ENCODE measurements at places on chromosomes 5 and 9.

- no peak for DNase-seq
Measured at GRCh38 chr5:153784277-153784676, 254.4 kb downstream of the FAM114A2 start.

DNA sequence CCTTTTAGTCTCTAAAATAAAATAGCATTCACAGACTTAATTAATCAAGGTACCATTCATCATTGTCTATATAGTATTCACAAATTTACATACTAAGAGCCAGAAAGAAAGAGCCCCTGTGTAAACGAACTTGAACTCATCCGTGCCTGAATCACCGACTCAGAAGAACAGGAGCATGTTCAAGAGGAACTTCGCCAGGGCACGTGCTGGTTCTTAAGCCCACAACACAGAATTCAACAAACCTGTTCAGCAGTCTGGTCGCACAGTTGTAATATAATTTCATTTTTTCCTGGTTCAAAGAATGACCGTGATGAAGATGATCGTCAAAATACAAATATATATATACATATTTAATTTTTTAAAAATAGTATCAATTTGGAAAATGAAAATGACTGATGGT, 141.9 kb downstream of the CETN3 start:
- DNase-seq, result no peak

- DNase-seq, result no peak
Measured at GRCh38 chr5:109252731-109253130, 157.0 kb downstream of the PJA2 start.

DNA sequence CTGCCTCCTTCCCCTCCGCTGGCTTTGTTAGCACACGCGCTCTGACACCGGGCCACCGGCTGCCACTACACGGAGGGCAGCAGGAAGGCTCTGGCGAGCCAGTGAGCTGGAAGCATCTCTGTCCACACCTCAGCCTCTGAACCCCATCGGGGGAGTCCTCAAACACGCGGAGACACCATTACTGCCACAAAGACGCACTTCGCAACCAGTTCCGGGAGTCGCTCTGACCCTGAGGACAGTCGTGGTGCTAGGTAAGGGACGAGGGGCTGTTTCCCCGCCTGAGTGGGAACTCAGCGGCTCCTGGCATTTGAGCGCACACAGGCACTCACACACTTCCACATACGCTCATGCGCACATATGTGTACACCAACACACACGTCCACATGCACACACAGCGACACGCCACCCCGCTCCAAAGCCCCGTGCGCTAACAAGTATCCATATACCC, 160.0 kb downstream of the C9orf152 start:
- DNase-seq, result no peak

DNA sequence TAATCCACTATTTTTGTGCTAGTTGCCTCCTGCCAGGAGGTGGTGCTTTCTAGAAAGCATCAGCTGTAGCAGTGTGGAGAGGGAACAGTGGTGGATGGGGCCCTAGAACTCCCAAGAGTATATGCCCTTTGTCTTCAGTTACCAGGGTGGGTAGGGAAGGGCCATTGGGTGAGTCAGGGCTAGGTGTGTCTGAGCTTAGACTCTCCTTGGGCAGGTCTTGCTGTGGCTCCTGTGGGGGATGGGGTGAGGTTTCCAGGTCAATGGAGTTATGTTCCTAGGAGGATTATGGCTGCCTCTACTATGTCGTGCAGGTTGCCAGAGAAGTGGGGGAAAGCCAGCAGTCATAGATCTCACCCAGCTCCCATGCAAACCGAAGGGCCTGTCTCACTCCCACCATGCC, 11.3 kb upstream of the ADAMTS12 start:
- DNase-seq, result no peak

- DNase-seq, result no peak
Measured at GRCh38 chr9:116099821-116100220, 53.8 kb upstream of the PAPPA start.

DNA sequence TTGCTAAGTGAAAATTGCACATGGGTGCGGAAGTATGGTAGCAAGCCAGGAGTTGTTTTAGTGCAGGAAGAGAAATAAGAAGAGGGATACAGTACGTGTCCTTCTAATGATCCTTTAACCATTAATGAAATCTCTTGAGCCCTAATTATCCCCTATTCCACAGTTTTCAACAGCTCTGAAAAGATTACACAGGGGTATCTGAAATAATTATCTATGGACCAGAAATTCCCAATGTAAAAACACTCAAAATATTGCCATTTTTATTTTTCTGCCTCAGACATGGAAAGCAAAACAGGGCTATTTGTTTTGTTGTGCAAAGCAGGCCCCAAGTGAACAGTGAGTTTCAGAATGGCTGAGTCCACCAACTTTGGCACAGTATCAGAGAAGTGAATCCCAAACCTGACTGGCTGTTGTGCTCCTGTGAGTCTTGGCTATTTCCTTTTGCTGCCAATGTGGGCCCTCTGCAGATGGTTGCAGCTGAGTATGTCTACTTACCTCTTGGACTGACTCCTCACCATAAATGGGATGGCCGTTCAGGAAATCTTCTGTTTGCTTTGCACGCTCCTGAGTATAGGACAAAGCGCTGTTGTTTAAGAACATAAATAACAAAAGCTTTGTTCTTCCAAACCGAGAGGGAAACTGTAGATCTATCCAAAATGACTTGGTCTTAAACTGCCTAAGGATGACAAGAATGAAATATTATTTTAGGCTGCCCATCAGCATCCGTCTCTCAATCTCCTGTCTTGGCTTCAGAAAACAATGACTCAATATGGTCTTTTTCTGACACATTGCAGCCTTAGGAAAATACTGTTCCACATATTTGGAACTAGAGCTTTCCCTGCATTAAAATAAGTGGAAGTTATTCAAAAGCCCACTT, 204.1 kb downstream of the DEPDC1B start:
- no peak for DNase-seq

GRCh38 chr9:134651226-134651905, 9.8 kb downstream of the COL5A1 start:
- no peak for DNase-seq

DNA sequence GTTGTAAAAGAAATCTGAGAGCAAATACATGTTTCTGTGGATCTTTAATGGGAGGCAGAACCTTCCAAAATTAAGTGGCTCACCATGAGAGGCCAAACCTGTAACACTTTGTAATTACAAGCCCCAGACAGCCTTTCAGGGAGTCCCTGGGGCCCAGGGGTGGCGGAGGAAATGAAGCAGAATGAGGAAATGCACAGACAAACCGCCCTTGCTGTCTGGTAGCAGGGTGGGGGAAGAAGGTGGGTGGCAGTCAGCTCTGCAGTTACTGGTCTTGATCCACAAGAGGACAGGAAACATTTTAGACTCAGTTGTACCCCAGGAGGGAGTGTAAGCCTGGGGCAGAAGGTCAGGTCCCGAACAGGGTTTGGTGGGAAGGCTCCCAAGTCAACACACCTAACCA, 6.5 kb downstream of the ARL14EPL start:
- no peak for DNase-seq
